ENCODE measurements at places on chromosomes 3 and 15. TPM values are rescaled to one million over a fixed set of nuclear protein-coding genes. Genes with fewer than 3 reads are reported as not detected.

RAB6B gene
- total RNA-seq = 2.5 TPM

FRG2C gene
- not detected for total RNA-seq

TP53BP1 gene
- 21.4 TPM for total RNA-seq

ATP13A4 gene
- total RNA-seq = not detected

MORC1 gene
- total RNA-seq = not detected

SNTN gene
- not detected for total RNA-seq

ACP3 gene
- not detected for total RNA-seq

PIK3CB gene
- 16.1 TPM for total RNA-seq

HGD gene
- total RNA-seq = 19.2 TPM

CXCR6 gene
- not detected for total RNA-seq

CHRFAM7A gene
- total RNA-seq = 6.6 TPM

NR2E3 gene
- not detected for total RNA-seq

PIGZ gene
- 1.2 TPM for total RNA-seq

NAALADL2 gene
- not detected for total RNA-seq

DAPK2 gene
- 3.9 TPM for total RNA-seq

SLC2A2 gene
- total RNA-seq = not detected

USP8 gene
- total RNA-seq = 53.1 TPM

CCK gene
- 1.5 TPM for total RNA-seq

ZBTB47 gene
- total RNA-seq = 7.6 TPM

RPS17 gene
- total RNA-seq = 4,917 TPM

TLR9 gene
- not detected for total RNA-seq

UROC1 gene
- not detected for total RNA-seq

LRRC31 gene
- not detected for total RNA-seq

UBA7 gene
- 0.54 TPM for total RNA-seq

RAB7A gene
- total RNA-seq = 173 TPM

PAQR5 gene
- 118 TPM for total RNA-seq

TRIM42 gene
- total RNA-seq = not detected

P3H2 gene
- total RNA-seq = 36.8 TPM

PLA2G4D gene
- total RNA-seq = not detected

SAMMSON gene
- total RNA-seq = not detected
